ENCODE measurements at places on chromosomes 1 and 21.

GRCh38 chr21:31543191-31543590 is 116.3 kb upstream of the SOD1 start:
- no peak for DNase-seq

- DNase-seq, result peak; percentile 42
Observed at GRCh38 chr21:33196941-33197374, 32.8 kb upstream of the IFNAR2 start.

GRCh38 chr1:111198836-111199235 is 1.6 kb downstream of the DENND2D start:
- DNase-seq, result no peak

DNA sequence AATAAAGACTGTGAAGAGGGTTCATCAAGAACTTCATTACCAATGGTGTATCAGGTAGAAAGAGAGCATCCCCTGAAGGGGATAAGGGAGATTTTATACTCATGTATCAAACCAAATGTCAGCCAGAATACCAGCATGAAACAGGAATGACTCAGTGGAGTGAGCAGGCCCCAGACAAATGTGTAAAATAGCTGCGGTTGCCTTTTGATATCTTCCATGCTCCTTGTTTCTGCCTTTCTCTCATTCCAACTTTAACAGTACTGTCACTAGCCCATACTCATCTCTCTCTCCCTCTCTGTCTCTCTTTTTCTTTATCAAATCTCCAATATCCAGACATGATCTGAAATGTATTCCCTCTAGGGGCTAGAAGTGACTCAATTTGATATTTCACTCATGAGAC is 47.8 kb downstream of the GPR88 start:
- DNase-seq, result no peak

- DNase-seq, result no peak
Observed at GRCh38 chr1:181310560-181310959, 172.8 kb upstream of the CACNA1E start.

DNA sequence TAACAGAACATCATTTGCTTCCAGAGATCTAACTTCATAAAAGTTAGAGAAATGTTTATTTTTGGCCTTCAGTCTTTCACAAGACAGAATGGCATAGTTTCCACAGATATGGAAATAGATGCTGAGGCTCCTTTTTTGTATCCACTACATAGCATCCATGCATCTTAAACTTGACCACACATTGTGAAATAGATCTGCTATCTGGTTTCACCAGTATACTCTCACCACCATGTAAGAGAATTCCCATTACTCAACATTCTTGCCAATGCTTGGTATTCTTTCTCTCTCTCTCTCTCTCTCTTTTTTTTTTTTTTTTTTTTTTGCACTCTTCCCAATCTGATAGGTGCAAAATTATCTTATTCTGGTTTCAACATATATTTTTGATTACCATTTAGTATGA is 52.1 kb upstream of the PRMT6 start:
- no peak for DNase-seq

GRCh38 chr1:190243056-190243455 is 234.6 kb downstream of the BRINP3 start:
- DNase-seq, result no peak

DNA sequence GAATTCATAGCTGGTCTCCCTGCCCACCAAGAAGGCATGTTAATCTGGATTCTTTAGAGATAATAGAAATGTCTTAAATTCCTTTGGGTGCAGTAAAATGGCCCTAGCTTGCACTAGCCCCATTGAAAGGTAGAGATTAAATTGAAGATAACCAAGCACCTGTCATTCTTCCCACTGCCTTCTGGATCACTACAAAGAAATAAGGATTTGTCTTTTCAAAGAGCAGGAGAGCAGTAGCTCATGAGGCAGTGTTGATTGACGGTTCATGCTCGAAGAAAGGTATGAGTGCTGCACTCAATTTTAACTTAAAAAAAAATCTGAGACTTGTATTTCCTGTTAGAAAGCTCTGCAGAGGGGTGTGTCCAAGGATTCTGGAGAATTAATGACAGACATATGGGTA is 74.9 kb upstream of the F3 start:
- DNase-seq, result no peak
